Muscle of leg (tissue), 16 donors: ENCODE measurements at places on chromosomes 4 and X. TPM values are rescaled to one million over a fixed set of nuclear protein-coding genes. Genes with fewer than 3 reads are reported as not detected.

NUP54 gene
- polyA plus RNA-seq, result 31.9 TPM

CACNA1F gene
- not detected for polyA plus RNA-seq

TBX22 gene
- polyA plus RNA-seq, result not detected

TREX2 gene
- 0.44 TPM for polyA plus RNA-seq

ATP2B3 gene
- polyA plus RNA-seq, result 0.39 TPM

GNPDA2 gene
- polyA plus RNA-seq, result 18.9 TPM

ARSD gene
- polyA plus RNA-seq, result 10.3 TPM

VCX2 gene
- polyA plus RNA-seq, result not detected

TRIM2 gene
- polyA plus RNA-seq, result 19.4 TPM

NEIL3 gene
- polyA plus RNA-seq, result 3.9 TPM

RAB41 gene
- 0.48 TPM for polyA plus RNA-seq

TRAM1L1 gene
- 5.7 TPM for polyA plus RNA-seq

LNX1 gene
- 2.7 TPM for polyA plus RNA-seq

GLRA3 gene
- not detected for polyA plus RNA-seq

LONRF3 gene
- polyA plus RNA-seq, result 1.8 TPM

SHROOM2 gene
- 2.1 TPM for polyA plus RNA-seq

VEGFD gene
- 0.61 TPM for polyA plus RNA-seq

SPANXB1 gene
- polyA plus RNA-seq, result not detected

JCHAIN gene
- polyA plus RNA-seq, result 0.84 TPM

ERAS gene
- polyA plus RNA-seq, result not detected

HELT gene
- polyA plus RNA-seq, result not detected

GAGE13 gene
- polyA plus RNA-seq, result not detected

TSPAN6 gene
- polyA plus RNA-seq, result 28.0 TPM

CYP2U1 gene
- polyA plus RNA-seq, result 5.8 TPM

ARR3 gene
- polyA plus RNA-seq, result 0.16 TPM

TLR1 gene
- 2.3 TPM for polyA plus RNA-seq
